ENCODE measurements at places on chromosomes 7 and 10.
A peak's percentile ranks its signal among the peaks of the same experiment; 100 is the strongest.

GRCh38 chr10:71028066-71028465, 139.7 kb upstream of the PCBD1 start:
- DNase-seq = no peak

GRCh38 chr10:37220866-37221265, 95.5 kb downstream of the ANKRD30A start:
- DNase-seq = no peak

- DNase-seq = no peak
These were observed 430.2 kb downstream of the PTPRN2 start for GRCh38 chr7:158157460-158157859.

DNA sequence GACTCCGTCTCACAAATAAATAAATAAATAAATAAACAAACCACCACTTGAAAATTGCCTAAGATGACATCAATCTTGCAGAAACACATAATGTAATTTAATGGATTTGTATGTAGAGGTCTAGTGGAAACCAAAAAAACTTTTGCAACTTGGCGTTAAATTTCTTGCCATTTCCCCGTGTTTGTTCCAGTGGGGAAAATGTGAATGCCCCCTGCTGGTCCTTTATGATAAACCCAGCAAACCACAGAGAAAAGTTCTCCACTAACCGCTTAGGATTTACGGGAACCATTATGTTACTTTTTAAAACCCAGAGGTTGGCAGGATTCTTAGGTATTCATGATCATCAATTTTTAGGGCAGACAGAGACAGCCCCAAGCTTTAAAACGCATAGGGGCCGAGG, 32.5 kb downstream of the LAMB4 start:
- DNase-seq = peak; percentile 22

- DNase-seq = peak; percentile 49
These were observed 115.5 kb upstream of the GNAI1 start for GRCh38 chr7:80018941-80019808.

GRCh38 chr10:105094048-105094447, 453.0 kb downstream of the SORCS3 start:
- DNase-seq = no peak

GRCh38 chr7:138833596-138833995, 35.6 kb upstream of the ATP6V0A4 start:
- DNase-seq = no peak

GRCh38 chr7:151849008-151849878, 27.7 kb downstream of the PRKAG2 start:
- DNase-seq = no peak

DNA sequence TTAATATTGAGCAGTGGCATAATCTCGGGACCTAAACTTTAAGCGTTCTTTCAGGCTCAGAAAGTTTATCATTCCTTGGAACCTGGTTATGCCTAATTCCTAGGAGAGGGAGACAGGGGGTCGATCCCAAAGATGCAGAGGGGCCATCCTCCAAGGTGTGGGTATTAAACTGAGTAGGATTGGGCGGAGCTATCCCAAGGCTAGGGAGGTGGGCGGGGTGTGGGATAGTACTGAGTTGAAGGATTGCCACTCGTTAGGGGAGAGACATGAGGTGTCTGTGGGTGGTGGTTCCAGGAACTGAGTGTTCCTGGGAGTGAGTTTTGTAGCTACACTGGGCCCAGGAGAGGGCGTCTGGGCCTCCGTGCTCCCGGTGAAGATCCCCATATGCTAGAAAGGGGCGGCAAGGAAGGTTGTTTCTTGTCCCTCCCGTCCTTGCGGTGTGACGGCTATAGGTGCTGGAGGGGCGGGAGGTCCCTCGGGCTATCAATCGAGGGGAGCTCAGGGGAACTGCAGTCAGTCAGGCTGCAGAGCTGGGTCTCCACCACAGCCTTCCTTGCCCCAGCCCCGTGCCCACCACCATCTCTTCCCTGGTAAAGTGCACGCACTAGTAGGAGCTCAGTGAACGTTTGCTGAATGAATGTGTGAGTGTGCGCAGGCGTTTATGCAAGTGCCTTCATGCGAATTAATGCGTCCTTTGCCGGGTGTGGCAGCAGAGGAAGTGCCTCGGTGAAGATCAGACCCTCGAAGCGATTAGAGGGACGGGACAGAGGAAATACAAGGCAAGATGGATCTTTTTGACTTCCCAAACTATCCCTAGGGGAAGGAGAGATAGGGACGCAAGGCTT, 3.0 kb upstream of the HMX2 start:
- DNase-seq = no peak

DNA sequence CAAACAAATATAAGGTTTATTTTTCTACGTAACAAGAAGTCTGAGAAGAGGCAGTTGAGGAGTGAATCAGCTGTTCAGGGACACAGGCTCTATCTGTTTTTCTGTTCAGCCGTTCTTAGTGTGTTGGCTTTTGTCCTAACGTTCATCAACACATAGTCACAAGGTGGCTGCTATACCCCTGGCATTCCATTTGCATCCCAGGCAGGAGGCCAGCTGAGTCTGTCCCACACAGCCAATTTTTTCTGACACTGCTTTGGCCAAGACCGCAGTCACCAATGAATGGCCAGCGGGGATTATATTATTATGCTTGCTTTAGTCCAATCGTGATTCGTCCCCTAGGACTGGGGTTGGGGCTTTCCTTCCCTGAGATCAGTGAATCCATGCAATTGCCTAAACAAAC, 143.4 kb upstream of the CHST15 start:
- no peak for DNase-seq

DNA sequence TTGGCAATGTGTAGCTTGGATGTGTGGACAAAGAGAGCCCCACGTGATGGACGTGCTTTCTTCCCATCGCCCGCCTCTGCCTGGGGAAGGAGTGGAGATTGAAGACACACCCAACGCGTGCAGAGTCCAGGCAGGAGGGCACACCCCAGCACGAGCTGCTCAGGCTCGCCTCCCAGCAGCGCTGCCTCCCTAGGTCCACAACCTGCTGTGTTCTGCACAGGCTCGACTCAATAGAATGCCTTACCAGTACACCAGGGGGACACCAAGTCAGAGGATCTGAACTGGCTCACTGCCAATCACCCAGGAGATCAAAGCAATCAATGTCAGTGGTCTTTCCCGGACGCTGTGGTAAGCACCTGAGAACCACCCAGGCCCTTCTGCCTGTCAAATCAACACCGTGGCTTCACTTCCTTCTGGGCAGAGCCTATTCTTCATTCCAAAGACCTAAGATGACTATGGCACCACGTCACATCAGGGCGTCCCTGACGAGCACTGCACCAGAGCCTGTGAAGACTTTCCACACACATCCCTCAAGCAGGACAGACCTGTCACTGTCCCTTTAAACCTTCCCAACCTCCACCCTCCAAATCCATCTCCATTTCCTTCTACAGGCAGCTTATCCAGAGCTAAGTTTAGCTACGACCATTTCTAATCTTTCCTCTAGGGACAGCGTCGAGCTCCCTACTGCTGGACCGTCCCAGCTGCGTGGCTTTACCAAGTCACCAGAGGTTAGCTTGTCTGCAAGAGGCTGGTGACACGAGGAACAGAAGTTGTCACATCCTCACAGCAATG, 72.3 kb downstream of the AMZ1 start:
- DNase-seq = peak; percentile 65

GRCh38 chr10:78657163-78657861, 411.5 kb upstream of the ZMIZ1 start:
- DNase-seq = peak; percentile 71

DNA sequence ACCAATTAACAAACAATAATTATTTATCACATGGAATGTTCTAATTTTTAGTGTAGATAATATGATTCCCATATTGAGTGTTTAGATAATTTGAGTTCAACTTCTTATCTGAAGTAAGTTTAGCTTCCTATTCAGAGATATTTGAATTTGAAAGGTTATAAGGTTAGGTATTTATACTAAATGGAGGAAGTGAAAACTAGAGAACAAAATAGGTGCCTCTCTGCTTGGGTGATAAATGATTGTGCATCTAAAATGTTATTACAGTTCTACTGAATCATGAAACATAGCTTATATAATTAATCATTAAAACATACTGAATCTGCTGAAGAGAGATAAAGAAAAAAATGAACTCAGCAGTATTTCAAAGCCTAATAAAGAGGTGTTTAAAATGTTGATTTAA, 1174.3 kb downstream of the XPNPEP1 start:
- no peak for DNase-seq

DNA sequence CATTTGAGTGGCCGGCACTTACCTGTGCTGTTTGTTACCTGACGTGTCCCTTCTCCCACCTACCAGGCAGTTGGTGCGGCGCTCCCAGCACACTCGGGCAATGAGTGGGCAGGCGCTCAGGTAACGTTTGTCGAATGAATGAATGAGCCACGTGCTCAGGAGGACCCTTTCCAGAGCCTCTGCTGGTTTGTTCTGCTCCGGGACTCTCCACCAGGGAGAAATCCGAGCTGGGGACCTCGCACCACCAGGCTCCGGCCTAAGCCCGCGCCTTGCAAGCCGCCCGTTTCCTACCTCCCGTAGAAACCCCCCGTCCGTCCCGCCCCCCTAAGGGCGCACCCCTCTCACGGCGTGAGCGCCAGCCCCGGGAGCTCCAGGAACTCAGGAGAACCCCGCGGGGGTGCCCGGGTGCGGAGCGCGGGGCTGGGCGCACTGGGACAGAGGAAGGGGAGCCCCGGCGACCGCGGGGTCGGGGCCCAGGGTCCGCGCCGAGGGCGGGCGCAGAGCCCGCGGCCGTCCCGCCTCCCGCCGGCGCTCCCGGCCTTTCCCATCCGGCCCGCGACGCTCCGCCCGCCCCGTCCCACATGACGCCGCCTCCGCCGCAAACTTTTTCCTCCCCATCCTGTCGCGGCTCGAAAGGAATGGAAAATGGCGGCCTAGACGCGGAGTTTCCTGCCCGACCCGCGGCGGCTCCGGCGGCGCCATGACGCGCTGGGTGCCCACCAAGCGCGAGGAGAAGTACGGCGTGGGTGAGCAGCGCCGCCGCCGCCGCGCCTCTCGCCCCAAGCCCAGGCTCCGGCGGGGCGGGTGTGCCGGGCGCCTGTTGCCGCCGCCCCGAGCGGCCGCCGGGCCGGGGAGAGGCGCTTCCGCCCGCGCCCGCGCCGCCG, at the start of gene DOCK1:
Gene DOCK1, plus strand, starts transcription at position 611 of the 884 bp plus-strand sequence. Its CDS starts 90 bp downstream, at position 701.
- DNase-seq = peak; percentile 19

GRCh38 chr7:123099712-123100111, 100.1 kb downstream of the SLC13A1 start:
- no peak for DNase-seq

GRCh38 chr7:133698127-133698526, 429.0 kb upstream of the LRGUK start:
- no peak for DNase-seq

GRCh38 chr7:115516341-115516740, 514.2 kb downstream of the TFEC start:
- no peak for DNase-seq

DNA sequence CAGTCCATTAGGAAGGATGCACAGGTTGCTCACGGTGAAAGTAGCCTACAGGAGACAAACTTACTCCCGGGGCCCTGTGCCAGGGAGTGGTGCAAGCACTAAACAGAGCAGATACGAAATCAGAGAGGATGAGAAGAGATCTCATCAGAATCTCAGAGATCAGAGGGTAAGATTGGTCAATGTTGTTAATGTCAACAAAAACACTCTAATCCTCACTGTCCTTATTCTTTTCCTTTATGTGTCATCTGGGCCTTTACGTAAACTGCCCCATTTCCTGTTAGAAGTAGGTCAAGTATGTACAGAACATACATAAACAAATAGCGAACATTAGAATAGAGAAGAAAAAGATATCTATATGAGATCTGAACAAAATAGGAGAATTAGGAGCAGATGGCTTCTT, 163.1 kb downstream of the PPP1R17 start:
- DNase-seq = no peak

DNA sequence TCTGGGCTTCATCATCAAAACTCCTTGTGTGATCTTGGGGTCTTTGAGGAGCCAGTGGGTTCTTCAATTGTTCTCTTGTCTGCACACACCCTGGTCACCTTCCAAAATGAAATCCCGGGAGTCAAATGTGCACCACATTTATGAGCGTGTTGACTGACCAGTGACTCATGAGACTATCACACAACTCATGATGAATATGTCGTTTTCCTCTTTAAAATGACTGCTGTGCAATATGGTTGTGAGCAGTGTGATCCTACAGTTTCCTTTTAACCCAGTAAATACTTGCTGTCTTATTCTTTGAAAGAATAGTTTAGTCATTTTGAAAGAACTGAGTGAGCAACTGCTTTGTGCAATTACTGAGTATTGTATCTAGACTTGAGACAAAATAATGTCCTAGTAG, 149.2 kb downstream of the DYNC1I1 start:
- no peak for DNase-seq

DNA sequence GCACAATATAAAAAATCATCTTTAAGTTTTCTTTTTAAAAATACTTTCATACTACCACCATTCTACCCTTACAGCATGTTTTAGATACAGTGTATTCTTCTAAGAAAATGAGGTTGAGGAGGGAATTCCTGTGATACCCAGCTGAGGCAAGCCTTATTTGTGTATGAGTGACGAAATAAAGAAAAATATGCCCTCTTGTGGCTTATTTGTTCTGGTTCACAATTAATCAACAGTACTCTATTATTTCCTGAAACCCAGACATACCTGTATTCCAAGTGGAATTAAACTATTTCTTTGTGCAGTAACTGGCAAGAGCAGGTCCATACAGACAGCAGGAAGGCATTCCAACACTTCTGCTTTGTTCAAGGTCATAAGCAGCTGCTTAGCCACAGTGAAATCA, 4.5 kb upstream of the SEMA3D start:
- DNase-seq = peak; percentile 3

DNA sequence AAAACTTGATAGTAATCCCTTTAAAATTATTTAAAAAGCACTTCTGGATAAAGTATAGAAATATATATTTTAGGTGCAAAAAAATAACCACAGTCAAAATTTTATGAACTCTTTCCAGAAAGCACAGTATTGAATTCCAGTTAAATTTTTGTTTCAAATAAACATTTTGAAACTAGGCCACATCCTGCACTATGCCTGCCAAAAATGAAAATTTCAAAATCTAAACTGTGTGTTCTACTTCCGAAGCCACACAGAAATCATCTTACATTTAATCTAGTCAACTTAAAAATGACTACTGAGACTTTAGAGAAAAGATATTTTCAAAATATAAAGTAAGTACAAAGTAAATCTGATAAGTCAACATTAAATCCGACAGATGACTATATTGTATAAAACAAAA, 50.0 kb downstream of the MAGI2 start:
- no peak for DNase-seq

DNA sequence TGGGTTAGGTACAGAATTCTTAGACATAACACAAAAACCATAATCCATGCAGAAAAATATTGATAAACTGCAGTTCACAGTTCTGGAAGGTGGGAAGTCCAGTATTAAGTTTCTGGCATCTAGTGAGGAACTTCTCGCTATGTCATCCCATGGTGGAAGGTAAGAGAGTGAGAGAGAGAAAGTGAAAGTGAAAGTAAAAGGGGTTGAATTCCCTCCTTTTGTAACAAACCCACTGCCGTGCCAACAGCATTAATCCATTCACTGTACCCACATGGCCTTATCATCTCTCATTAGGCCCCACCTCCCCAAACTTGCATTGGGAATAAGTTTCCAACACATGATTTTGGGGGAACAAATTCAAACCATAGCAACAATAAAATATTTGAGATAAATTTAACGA, 17.1 kb downstream of the ZNF485 start:
- peak; percentile 25 for DNase-seq
